ENCODE measurements at places on chromosomes 1 and 21.

DNA sequence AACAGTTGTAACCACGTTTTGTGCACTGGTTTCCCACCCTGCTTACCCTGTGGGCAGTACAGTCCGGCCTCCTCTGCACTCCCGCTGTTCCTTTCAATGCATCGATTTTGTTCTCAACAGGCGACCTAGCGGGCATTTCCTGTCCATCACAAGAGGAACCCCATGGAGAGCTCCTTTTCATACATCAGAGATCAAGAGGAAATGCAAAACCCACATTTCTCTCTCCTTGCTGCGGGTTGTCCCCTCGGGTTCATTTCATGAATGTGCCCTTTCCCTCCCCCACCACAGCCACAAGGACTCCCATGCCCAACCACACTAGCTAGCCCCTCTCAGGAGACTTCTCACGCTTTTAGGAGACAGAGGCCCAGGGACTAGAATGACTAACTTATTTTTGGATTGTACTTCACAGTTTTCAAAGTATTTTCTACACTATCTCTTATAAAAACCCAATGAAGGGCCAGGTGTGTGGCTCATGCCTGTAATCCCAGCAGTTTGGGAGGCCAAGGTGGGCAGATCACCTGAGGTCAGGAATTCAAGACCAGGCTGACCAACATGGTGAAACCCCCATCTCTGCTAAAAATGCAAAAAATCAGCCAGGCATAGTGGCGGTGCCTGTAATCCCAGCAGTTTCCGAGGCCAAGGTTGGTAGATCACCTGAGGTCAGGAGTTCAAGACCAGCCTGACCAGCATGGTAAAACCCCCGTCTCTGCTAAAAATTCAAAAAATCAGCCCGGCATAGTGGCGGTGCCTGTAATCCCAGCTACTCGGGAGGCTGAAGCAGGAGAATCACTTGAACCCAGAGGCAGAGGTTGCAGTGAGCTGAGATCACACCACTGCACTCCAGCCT lies 18.4 kb downstream of the ATP1A4 start:
- DNase-seq, result no peak

DNA sequence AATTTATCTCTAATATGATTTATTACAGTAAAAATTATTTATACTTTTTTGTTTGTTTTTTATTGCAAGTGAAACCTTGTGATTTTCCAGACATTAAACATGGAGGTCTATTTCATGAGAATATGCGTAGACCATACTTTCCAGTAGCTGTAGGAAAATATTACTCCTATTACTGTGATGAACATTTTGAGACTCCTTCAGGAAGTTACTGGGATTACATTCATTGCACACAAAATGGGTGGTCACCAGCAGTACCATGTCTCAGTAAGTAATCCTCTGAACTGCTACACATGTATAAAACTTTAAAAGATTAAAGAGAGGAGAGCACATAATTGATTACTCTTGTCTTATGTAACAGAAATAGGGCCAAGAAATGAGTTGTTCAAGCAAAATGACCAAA lies 4.5 kb downstream of the CFHR3 start:
- DNase-seq, result no peak

- DNase-seq, result no peak
Measured at GRCh38 chr21:17139696-17140095, 373.1 kb upstream of the CXADR start.

- DNase-seq, result no peak
Measured at GRCh38 chr1:150807249-150808023, 624 bp downstream of the CTSK start.

- DNase-seq, result no peak
Measured at GRCh38 chr1:244012202-244012601, 38.9 kb upstream of the ZBTB18 start.

DNA sequence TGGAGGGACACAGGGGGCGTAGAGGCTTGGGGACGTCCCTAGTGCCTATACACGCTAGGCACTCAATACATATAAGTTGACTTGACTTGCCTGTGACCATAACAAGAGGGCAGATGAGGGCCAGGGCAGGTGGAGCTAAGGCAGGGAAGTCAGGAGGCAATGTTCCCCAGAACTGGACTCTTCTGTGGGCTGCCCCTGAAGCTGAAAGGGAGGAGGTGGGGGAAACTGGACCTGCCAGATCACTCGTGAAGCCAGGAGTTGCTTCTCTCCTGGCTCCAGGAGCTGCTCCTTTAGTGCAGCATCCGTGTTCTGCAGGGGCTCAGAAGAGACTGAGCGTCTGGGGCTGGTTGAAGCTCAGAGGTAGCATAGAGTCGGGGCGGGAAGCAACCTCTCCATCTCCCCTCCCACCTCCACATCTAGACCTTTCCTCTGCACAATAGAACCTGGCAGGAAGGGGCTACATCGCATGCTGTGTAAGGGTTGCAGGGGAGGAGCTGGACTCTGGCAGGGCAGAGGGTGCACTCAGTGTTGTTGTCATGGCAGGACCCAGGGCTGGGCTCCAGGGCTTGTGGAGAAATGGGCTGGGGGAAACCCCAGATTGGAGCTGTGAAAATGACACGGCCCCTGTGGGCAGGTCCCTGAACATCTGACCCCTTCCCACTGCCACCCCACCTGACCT lies 2.9 kb upstream of the SEMA4A start:
- no peak for DNase-seq

Measured in activated CD4-positive, alpha-beta memory T cell treated with anti-CD3 and anti-CD28 coated beads, Interleukin-2, amount 10 ng/mL, durations not matched to agents 7 days and 5 days (primary cell).